ENCODE measurements at places on chromosomes 4 and X. TPM values are rescaled to one million over a fixed set of nuclear protein-coding genes. Genes with fewer than 3 reads are reported as not detected.

UGT2B11 gene
- not detected for total RNA-seq

TMPRSS11E gene
- total RNA-seq: not detected

NPY2R gene
- total RNA-seq: 0.09 TPM

UGT2B15 gene
- not detected for total RNA-seq

DNA sequence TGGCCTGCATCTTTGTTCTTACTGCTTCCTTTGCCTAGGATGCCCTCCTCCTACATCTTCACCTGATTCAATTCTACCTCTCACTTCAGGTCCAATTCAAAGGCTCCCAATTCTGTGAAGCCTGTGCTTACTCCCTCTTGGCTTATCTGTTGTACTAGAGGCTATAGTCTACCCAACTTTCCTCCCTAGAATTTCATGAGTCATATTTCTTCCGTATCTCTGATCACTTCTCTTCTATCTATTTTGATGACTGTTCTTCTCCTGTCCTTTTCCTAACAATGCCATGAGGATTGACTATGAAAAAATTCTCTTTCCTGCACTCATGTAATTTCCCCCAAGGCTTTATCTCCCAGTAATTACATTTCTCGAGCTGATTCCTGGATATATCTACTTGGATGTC is 96.3 kb downstream of the PLAC1 start:
- no peak overlapping the region for H3K27ac ChIP-seq
- DNase-seq: no peak
- no peaks in the 10 kb centered on the region for H3K4me1 ChIP-seq
- no peaks in the 10 kb centered on the region for H3K36me3 ChIP-seq

DNA sequence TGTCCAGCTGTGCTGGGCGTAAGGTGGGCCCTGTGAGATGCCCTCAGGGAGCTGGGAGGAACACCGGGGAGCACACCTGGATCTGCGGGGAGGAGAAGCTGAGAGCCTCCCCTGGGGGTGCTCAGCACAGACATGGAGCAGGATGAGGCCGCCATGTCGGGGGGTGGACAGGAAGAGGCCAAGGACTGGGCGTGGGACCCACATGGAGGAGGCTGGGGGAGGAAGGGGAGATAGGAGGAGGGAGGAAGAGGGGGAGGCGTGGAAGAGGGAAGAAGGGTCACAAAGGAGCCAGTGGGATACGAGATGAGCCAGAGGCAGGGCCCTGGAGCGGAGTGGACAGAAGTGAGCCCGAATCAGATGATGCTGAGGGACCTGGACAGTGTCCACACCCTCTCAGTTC is 66.3 kb downstream of the ZFYVE28 start:
- no peaks in the 10 kb centered on the region for H3K27me3 ChIP-seq
- H3K4me3 ChIP-seq: no peak overlapping the region
- H3K27ac ChIP-seq: no peak overlapping the region
- no peak for DNase-seq
- H3K36me3 ChIP-seq: no peaks in the 10 kb centered on the region
- no peaks in the 10 kb centered on the region for H3K4me1 ChIP-seq

- H3K27ac ChIP-seq: no peak overlapping the region
- H3K4me1 ChIP-seq: no peaks in the 10 kb centered on the region
- no peaks in the 10 kb centered on the region for H3K36me3 ChIP-seq
- no peak for DNase-seq
Observed at GRCh38 chr4:69888336-69888735, 28.4 kb upstream of the SULT1E1 start.

DNA sequence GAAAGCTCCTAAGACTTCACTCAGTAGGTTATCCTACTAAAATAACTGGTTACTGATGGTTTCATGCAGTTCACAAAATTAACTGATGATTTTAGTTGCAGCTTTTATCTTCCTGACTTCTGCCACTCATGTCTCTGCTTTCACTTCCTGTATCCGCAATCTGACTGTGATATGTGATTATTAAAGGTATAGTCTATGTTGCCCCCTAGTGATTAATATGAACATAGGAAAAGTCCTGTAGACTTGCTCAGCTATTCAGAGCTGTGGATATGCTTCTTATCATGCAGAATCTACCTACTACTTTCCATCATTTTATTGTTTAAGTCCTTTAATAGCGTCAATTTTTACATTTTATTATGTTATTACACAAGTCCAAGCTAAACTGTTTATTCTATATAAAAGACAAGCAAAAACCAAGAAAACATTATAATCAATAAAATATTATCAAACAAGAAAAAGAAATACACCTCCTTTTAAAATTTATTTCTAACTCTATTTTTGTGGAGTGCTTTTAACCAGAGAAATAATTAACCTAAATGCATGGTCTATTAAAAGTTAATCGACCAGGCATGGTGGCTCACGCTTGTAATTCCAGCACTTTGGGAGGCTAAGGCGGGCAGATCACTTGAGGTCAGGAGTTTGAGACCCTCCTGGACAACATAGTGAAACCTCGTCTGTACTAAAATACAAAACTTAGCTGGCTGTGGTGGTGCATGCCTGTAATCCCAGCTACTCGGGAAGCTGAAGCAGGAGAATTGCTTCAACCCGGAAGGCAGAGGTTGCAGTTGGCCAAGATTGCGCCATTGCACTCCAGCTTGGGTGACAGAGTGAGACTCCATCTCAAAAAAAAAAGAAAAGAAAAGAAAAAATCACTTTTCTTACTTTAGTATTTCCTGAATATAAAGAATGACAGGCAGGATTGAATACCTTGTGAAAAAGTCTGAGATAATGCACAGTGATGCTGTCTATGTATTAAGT is 40.4 kb upstream of the TLR2 start:
- DNase-seq: no peak
- H3K27ac ChIP-seq: no peak overlapping the region
- H3K36me3 ChIP-seq: no peaks in the 10 kb centered on the region
- H3K4me1 ChIP-seq: peaks cover 4% of the 10 kb centered on the region

DNA sequence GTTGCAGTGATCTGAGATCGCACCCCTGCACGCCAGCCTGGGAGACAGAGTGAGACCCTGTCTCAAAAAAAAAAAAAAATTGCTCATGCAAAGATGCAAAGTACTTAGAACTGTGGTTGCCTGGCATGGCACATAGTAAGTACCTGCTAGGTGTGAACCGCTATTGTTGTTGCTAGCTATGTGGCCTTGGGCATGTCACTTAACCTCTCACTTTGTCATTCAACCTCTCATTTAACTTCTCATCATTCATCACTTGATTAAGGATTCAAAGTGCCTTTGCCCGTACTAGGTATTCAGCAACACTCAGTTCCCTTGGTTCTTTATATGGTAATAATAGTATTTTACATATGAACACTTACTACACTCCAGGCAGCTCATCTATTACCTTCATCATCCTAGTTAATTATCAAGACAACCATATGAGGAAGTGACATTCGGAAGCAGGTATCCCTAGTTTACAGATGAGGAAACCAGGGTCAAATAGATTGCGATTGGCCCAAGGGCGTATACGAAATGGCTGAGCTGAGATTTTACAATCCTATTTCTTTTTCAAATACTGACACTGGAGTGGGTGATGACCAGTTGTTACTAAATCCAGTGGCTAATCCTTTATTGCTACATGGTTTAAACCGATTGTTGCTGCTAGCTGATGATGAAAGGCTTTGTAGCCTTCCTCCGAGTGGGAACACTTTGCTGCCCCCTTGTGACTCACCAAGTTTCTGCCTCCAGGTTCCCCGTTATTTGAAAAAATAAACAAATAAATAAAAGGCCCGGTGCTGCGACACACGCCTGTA is 28.8 kb upstream of the SOWAHD start:
- H3K4me3 ChIP-seq: no peak overlapping the region
- no peaks in the 10 kb centered on the region for H3K4me1 ChIP-seq
- no peak for DNase-seq
- no peaks in the 10 kb centered on the region for H3K27me3 ChIP-seq

GRCh38 chrX:80312448-80312847 is 107.8 kb upstream of the TENT5D start:
- H3K4me1 ChIP-seq: no peaks in the 10 kb centered on the region
- H3K27me3 ChIP-seq: no peaks in the 10 kb centered on the region
- no peaks in the 10 kb centered on the region for H3K36me3 ChIP-seq
- H3K4me3 ChIP-seq: no peak overlapping the region
- H3K27ac ChIP-seq: no peak overlapping the region

DNA sequence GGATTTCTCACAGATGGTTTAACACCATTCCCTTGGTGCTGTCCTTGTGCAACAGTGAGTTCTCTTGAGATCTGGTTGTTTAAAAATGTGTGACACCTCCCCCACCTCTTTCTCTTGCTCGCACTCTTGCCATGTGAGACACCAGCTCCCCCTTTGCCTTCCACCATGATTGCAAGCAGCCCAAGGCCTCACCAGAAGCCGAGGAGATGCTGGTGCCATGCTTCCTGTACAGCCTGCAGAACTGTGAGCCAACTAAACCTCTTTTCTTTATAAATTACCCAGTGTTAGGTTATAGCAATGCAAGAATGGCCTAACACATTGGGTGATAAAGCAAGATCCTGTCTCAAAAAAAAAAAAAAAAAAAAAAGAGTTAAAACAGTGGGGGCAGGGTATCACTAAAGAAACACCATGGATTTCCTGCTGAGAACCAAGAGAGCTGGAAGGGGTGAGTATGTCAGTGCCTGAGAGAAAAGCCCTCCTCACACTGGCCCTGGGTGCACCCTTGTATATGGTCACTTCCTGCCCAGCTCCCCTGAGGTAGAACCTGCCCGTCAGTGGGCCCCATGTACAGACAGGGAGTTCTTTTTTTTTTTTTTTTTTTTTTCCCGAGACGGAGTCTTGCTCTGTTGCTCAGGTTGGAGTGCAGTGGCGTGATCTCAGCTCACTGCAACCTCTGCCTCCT is 46.4 kb downstream of the APOO start:
- H3K4me1 ChIP-seq: no peaks in the 10 kb centered on the region
- H3K36me3 ChIP-seq: no peaks in the 10 kb centered on the region
- no peak overlapping the region for H3K4me3 ChIP-seq
- DNase-seq: no peak

- H3K4me3 ChIP-seq: no peak overlapping the region
- no peak for DNase-seq
- H3K27ac ChIP-seq: no peak overlapping the region
- no peaks in the 10 kb centered on the region for H3K36me3 ChIP-seq
- H3K4me1 ChIP-seq: peaks cover 7% of the 10 kb centered on the region
Observed at GRCh38 chr4:73653695-73654106, 33.5 kb upstream of the RASSF6 start.

DNA sequence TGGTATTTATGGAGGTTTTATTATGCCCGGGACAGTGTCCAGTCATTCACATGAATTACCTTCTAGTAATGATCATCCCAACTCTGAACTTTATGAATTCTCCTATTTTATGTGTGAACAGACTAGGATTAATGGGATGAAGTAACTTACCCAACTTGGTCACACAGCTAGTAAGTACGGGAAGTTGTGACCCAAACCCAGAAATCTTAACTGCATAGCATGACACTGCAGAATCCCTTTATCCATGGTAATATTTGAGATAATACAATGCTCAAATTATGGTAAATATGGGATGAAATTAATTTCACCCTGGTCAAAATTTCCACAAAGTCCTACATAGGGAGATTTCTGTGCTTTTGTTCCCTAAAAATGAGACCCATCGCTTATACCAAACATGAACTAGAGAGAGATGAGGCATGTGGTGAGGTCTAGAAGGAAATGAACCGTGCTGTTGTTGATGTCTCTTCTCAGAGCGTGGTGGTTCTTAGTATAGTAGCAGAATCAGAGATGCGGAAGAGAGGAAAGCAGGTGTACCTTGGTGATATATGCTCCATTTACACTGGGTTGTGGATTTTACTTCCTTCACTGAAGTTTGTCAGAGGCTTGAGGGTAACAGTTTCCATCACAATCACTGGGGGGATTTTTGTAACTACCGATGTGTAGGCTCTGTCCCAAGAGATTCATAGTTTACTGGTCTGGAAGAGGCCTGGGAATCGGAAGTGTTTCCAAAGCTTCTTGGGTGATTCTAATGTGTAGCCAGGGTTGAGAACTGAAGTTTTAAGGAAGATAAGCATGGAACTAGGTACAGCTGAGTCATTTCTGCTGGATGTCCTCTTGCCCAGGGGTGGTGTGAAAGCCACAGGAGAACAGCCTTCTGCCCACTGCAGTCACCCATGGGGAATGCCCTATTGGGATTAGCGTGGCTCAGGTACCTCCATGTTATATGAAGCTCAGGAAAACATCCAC is 30.2 kb upstream of the FAM9C start:
- no peaks in the 10 kb centered on the region for H3K27me3 ChIP-seq
- no peak for DNase-seq
- H3K4me3 ChIP-seq: no peak overlapping the region
- H3K27ac ChIP-seq: no peak overlapping the region
- no peaks in the 10 kb centered on the region for H3K36me3 ChIP-seq
- H3K4me1 ChIP-seq: no peaks in the 10 kb centered on the region

- H3K36me3 ChIP-seq: no peaks in the 10 kb centered on the region
- H3K4me1 ChIP-seq: no peaks in the 10 kb centered on the region
- no peak overlapping the region for H3K4me3 ChIP-seq
- H3K27me3 ChIP-seq: no peaks in the 10 kb centered on the region
- no peak for DNase-seq
Observed at GRCh38 chr4:56723201-56723605, 42.1 kb upstream of the HOPX start.

GRCh38 chr4:136183513-136183912 is 1348.8 kb downstream of the PCDH18 start:
- DNase-seq: no peak
- no peaks in the 10 kb centered on the region for H3K36me3 ChIP-seq
- H3K4me3 ChIP-seq: no peak overlapping the region
- no peaks in the 10 kb centered on the region for H3K27me3 ChIP-seq
- H3K27ac ChIP-seq: no peak overlapping the region

DNA sequence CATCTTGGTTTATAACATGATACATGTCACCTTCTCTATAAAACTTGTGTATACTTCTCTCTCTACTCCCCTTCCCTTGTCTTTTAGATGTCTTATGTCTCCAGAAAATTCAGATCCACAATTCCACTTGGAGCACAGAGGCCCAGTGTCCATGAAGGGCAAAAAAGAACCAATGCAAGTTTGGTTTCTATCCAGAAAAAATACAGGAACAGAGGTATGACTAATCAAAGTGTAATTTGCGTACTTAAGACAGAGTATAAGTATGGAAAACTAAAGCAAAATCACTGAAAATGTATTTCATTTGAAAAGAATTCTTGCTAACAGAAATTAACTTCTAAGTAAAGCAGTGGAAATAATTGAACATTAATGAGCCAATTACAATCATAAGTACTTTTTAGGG is 46.2 kb downstream of the GUCY1B1 start:
- H3K4me3 ChIP-seq: no peak overlapping the region
- no peaks in the 10 kb centered on the region for H3K4me1 ChIP-seq
- no peak overlapping the region for H3K27ac ChIP-seq
- DNase-seq: no peak

DNA sequence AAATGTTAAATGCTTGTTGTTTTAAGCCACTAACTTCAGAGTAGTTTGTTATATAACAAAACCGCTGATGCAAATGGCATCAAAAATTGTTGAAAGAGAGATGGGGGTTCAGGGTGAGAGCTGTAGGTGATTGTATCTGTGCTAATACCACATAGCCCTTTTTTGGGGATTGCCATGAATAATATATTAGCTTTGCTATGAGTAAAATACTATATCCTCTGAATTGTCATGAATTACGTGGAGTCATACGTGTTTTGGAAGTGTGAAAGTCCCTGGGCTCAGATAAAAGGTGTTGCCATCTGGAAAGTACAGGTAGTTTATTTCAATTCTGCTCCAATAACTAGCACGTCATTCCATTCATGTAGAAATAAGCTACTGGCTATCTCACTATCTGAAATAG is 30.6 kb downstream of the DYNLT3 start:
- H3K4me1 ChIP-seq: no peaks in the 10 kb centered on the region
- no peak overlapping the region for H3K4me3 ChIP-seq
- DNase-seq: no peak
- H3K27me3 ChIP-seq: no peaks in the 10 kb centered on the region
